Neural progenitor cell (in vitro differentiated cells): ENCODE measurements at places on chromosomes 4 and X. TPM values are rescaled to one million over a fixed set of nuclear protein-coding genes. Genes with fewer than 3 reads are reported as not detected.

GRCh38 chr4:37726666-37727065 is 40.5 kb upstream of the RELL1 start:
- DNase-seq: no peak

Gene IL21
- not detected in 2 replicates for total RNA-seq

Gene RAB39B
- 6.3 and 8.7 TPM in 2 replicates for total RNA-seq

GRCh38 chrX:71067712-71068043 is 456 bp downstream of the SNX12 start:
- no peak for DNase-seq

- DNase-seq: no peak
Observed at GRCh38 chr4:181119186-181119585, 1124.0 kb upstream of the TENM3 start.
